Activated T-cell treated with anti-CD3 and anti-CD28 coated beads for 48 hours (primary cell): ENCODE measurements at places on chromosomes 5 and 9.

GRCh38 chr5:126002222-126002897, 420.8 kb upstream of the GRAMD2B start:
- no peak for DNase-seq

GRCh38 chr9:128882677-128883603, 1.0 kb downstream of the LRRC8A start:
- DNase-seq = no peak

GRCh38 chr5:61332358-61332749, 296 bp downstream of the ZSWIM6 start:
- peak; percentile 29 for DNase-seq

DNA sequence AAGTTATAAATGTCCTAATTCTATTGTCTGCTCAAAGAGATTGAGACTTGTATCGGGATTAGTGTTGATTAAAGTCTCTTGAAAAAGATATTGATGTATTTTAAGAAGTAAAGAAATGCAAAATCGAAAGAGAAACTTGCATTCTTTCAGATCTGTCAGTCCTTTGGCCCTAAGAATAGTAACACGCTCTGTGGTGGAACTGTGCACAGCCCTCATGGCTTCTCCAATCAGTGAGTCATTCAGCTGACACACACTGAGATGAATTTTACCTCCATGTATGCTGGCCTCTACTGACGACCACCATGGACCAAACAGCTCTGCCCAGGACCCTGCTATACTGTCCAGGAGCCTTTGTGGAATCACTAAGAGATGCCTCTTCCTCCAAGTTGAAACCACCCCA, 232.4 kb downstream of the ESM1 start:
- DNase-seq = no peak

DNA sequence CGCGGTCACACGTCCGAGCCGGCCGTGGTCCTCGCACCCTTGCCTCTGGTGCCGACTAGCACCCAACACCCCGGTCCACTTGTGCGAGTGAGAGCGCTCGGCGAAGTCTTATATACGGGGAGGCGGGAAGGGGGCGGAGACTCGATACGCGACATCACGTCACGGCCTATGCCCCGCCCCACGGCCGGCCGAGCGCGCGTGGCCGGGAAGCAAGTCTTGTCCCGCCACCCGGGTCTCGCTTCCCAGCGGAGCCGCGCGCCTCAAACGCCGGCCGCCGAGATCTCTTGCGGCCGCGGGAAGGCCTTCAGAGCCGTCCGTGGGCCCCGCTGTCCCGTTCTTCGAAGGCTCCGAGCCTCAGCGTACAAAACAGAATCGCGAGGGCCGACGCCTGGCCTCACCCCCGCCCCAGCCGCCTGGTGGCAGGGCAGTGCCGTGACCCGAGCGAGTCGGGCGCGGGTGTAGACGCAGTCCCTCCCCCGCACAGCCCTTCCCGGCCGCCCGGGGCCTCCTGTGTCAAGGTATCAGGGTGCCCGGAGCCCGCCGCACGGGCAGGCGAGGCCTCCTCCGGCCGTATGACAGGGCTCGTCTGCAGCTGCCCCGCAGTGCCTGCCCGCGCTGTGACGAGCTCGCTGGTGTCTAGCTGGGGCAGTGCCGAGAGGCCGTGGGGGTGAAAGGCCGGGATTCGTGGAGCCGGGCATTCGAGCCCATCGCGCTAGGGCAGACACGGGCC, at the start of gene PLK2:
PLK2 (minus strand) TSS at position 85 of the 730 bp plus-strand sequence. CDS start 127 bp downstream, outside the sequence.
- DNase-seq = peak; percentile 75

- no peak for DNase-seq
These were observed 74.9 kb upstream of the NIPAL4 start for GRCh38 chr5:157384971-157385709.

DNA sequence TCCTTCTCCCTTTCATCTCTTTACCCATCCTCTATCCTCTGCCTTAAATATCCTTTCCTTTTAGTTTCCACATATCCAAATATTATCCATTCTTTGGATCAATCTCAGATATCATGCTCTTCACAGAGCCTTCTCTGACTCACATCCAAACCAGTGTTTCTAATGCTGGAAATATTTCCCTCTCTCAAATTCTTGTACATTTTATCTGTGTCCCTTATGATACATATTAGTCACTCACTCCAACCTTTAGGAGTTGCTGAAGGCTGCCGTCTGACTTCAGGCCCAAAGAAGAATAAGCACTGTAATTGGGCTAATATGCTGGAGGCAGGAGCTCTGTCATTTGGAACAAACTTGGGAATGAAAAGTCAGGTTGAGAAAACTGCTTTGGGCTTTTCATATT, 156.4 kb upstream of the RUSC2 start:
- DNase-seq = no peak

GRCh38 chr5:1916041-1917001, 33.6 kb upstream of the IRX4 start:
- no peak for DNase-seq

DNA sequence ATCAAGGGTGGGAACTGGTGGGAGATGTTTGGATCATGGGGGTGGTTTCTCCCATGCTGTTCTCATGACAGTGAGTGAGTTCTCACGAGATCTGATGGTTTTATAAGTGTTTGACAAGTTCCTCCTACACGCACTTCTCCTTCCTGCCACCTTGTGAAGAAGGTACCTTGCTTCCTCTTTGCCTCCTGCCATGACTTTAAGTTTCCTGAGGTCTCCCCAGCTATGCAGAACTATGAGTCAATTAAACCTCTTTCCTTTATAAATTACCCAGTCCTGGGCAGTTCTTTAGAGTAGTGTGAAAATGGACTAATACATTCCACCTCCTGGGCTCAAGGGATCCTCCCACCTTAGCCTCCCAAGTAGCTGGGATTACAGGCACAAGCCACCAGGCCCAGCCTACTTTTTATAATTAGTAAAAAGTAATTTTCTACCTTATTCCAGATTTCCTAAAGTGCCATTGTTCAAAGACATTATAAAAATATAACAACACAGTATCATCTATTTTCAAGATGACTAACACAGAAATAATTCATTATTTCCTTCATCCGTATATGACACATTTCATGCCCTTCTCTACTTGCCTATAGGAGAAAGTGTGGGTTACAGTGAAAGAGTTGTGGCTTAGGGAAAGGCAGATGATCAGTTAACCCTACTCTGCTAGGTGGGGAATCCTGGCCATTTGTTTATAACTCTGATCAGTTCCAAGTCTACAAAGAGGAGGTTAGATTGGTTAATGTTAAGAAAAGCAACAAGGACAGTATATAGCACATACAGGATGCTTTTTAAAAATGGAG, 99.9 kb downstream of the TTC39B start:
- DNase-seq = no peak

DNA sequence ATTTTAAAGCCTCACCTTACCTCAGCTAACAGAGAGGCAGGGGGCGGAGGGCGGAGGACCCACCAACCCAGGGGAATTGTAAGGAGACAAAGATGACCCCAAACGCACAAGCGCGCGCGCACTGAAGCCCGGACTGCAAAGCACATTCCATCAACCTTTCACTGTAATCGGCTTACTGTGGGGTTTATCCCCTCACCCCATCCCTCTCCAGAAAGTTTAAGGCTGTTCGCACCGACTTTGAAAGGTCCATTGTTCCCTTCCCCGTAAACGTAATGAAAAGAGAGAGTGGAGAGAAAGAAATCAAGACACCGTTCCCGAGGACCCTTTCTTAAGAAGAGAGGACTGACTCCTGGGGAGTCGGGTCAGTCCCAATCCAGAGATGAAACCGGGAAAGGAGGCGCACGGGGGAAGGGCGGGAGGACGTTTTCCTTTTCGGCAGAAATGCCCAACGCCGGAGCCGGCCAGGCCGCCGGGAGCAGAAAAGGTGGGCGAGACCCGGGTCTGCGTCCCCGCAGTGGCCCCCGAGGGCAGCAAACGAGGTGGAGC, 464 bp downstream of the CEMIP2 start:
- DNase-seq = no peak

DNA sequence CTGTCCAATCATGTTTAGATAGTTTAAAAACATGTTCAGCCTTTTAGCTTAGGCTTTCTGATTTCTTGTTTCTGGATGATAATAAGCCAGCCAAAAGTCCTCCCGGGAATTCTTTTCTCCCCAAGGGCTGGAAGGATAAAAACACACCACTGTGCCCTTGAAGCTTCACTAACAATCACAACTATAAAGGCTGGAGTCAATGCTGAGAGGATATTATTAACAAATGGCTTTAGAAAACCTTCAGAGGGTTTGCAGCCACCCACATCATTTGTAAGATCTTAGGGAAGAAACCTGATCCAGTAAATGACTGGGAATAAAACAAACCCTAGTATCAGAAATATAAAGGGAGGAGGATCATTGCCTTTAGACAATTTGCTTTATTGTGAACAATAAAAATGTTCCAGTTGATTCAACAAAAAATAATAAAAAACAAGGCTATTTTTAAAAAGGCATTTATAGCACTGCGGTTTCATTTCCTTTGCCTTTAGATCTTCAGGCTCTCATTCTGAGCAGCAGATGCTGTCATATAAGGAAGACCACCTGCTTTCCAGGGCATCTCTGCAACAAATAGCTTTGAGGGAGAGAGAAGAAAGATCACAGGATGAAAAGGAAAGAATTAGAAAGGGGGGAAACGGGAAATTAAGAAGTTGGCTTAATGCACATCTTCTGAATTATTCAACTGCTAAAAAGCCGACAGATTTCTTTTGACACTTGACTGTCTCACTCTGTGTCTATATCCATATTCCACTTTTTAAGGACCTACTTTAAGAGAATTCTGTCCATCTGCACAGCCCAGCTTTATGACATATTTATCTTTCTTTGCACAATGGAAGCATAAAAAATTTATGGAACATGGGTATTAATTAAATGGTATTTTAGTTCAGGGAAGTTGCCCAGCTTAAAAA, 277.2 kb upstream of the SLC24A2 start:
- DNase-seq = no peak

GRCh38 chr5:41772785-41773442, 97.3 kb downstream of the OXCT1 start:
- no peak for DNase-seq

GRCh38 chr9:136143215-136144001, 24.7 kb upstream of the TMEM250 start:
- DNase-seq = no peak

GRCh38 chr9:21432672-21433425, 7.4 kb upstream of the IFNA1 start:
- DNase-seq = no peak

GRCh38 chr9:133881671-133882381, 110.3 kb downstream of the VAV2 start:
- no peak for DNase-seq
